ENCODE measurements at places on chromosomes 7 and 10. TPM values are rescaled to one million over a fixed set of nuclear protein-coding genes. Genes with fewer than 3 reads are reported as not detected.

DNA sequence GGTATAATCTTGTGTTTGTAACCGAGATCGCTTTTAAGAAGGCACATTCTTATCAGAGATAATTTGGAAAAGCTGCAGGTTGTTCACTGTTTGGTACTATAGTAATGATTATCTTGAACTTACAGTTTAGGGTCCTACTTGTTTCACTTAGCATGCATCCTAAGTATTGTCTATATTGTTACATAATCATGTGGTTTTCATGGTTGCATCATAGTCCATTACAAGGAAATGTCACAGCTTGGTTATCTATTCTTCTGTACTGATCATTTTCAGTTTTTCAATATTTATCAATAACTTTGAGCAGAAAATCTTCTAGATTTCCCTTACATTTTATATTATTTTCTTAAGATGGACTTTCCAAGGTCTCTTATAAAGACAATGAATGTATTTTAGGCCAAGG, 116.3 kb downstream of the PLPP4 start:
- H3K27me3 ChIP-seq = peaks cover 2% of the 10 kb centered on the region
- peaks cover 7% of the 10 kb centered on the region for H3K4me1 ChIP-seq
- H3K27ac ChIP-seq = no peak overlapping the region
- no peak overlapping the region for H3K4me3 ChIP-seq
- H3K36me3 ChIP-seq = no peaks in the 10 kb centered on the region

- H3K36me3 ChIP-seq = no peaks in the 10 kb centered on the region
- peaks cover 8% of the 10 kb centered on the region for H3K27me3 ChIP-seq
- peaks cover 20% of the 10 kb centered on the region for H3K4me1 ChIP-seq
- H3K27ac ChIP-seq = no peak overlapping the region
- DNase-seq = no peak
These were observed 6.9 kb upstream of the CALML5 start for GRCh38 chr10:5506246-5506645.

GRCh38 chr10:70272925-70273316, 10.9 kb downstream of the NPFFR1 start:
- no peak for DNase-seq
- H3K4me1 ChIP-seq = no peaks in the 10 kb centered on the region
- peaks cover 4% of the 10 kb centered on the region for H3K27me3 ChIP-seq
- no peak overlapping the region for H3K27ac ChIP-seq

DNA sequence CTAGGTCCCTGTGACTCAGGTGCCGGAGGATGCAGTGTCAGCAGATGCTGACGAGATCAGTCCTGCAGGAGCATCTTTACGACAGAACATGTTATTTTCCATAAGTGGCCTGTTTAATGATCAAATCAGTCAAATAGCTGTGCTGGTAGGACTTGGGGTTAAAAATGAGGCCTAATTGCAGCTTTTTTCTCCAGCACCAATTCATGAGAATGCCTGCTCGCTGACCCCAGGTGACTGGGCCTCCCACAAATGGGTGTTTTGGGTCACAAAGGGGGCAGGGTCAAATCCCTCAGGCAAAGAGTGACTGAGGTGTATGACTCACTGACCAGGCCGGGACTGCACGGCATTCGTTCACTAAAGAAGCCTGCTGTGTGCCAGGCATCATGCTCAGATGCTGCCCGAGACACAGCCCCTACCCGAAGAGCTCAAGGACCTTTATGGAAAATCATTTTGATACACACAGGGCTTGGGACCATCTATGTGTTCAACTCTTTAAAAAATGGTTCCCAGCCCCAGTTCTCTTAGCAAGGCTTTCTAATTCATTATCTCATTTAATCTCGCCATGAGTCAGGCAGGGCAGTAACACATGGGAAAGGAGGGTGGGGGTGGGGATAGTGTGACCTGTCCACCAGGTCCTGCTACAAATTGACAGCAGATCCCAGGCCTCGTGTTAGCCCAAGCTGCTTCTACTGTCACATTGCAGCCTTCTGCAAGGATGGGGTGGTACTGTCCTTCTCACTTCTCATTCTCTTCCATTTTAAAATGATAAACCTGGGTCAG, 21.1 kb downstream of the ZNF775 start:
- no peak overlapping the region for H3K27ac ChIP-seq
- no peak overlapping the region for H3K4me3 ChIP-seq
- peaks cover 33% of the 10 kb centered on the region for H3K36me3 ChIP-seq
- no peak for DNase-seq
- peaks cover 13% of the 10 kb centered on the region for H3K27me3 ChIP-seq

DNA sequence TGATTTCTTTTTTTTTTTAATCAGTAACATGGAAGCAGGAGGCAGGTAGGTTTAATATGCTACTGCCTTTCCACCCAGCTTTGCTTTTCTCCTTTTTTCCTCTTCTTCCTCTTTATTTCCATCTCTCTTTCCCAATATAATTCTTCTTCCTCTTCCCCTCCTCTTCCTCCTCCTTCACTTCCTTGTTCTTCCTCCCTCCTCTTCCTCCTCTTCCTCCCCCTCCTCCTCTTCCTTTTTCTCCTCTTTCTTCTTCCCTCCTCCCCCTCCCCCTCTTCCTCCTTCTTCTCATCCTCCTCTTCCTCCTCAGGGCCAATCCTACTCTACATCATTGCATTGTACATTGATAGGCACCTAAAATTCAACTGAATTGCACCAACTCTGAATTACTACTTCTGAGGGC, 11.4 kb downstream of the ZNF503 start:
- H3K4me1 ChIP-seq = peaks cover 10% of the 10 kb centered on the region
- H3K27me3 ChIP-seq = peaks cover 18% of the 10 kb centered on the region
- peaks cover 16% of the 10 kb centered on the region for H3K36me3 ChIP-seq
- no peak for DNase-seq
- H3K4me3 ChIP-seq = no peak overlapping the region
- no peak overlapping the region for H3K27ac ChIP-seq

DNA sequence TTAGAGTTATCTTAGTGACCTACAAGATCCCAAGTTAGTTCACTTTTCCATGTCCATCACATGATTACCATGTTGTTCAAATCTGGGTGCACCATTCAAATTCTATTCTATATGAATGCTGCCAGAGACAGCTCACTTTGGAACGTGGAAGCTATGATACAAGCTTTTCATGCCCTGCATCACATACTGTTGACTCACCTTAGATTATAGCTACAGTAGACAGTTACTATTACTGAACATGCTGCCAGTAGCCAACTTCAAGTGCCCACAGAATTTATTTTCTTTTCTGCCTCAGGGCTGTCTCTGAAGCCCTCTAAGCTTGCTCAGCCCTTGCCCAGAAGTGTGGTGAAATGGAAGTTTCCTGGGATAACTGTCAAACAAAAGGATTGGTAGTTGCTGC, 231.1 kb downstream of the GPR158 start:
- H3K4me1 ChIP-seq = no peaks in the 10 kb centered on the region
- no peak overlapping the region for H3K27ac ChIP-seq
- no peaks in the 10 kb centered on the region for H3K27me3 ChIP-seq
- no peak for DNase-seq

Gene FAM131B
- total RNA-seq = 1.0 TPM

Gene EEF1AKMT2
- 12.5 TPM for total RNA-seq

Data from endothelial cell (in vitro differentiated cells).